A549 treated with RU486 at 1 μM for 4 hours (cell line): ENCODE measurements at places on chromosomes 6 and 20. TPM values are rescaled to one million over a fixed set of nuclear protein-coding genes. Genes with fewer than 3 reads are reported as not detected.

HCRTR2 gene
- not detected in 5 replicates for total RNA-seq

NXT1 gene
- 61.8 to 80.2 TPM (median 72.9 TPM) in 5 replicates for total RNA-seq

FHL5 gene
- not detected in 5 replicates for total RNA-seq

ADGB gene
- total RNA-seq: not detected in 5 replicates

OVOL2 gene
- 0.16 to 0.43 TPM (median 0.19 TPM) in 4 of 5 replicates, not detected in the other for total RNA-seq

RNF5 gene
- 33.1 to 49.3 TPM (median 47.7 TPM) in 5 replicates for total RNA-seq

SLC22A16 gene
- total RNA-seq: not detected in 5 replicates

EPPIN gene
- total RNA-seq: not detected in 5 replicates

C20orf144 gene
- 0.07 to 0.13 TPM (median 0.09 TPM) in 4 of 5 replicates, not detected in the other for total RNA-seq

MACROD2 gene
- 0.53 to 1.2 TPM (median 0.73 TPM) in 5 replicates for total RNA-seq

CALHM4 gene
- not detected in 5 replicates for total RNA-seq

CST7 gene
- total RNA-seq: not detected in 5 replicates

RRAGD gene
- 3.3 to 5.2 TPM (median 4.2 TPM) in 5 replicates for total RNA-seq

C20orf141 gene
- total RNA-seq: 0.34 to 0.66 TPM (median 0.36 TPM) in 3 of 5 replicates, not detected in the others

EDN3 gene
- 0.10 to 0.30 TPM (median 0.17 TPM) in 5 replicates for total RNA-seq
